Occipital lobe (tissue), 3 donors: ENCODE measurements at places on chromosomes 12 and 14.

GRCh38 chr14:20493634-20494033 is 11.7 kb upstream of the RNASE10 start:
- no peak for DNase-seq

- DNase-seq = no peak
These were observed 1.9 kb downstream of the ARHGDIB start for GRCh38 chr12:14959463-14959862.

- no peak for DNase-seq
These were observed 1.6 kb downstream of the PAPLN start for GRCh38 chr14:73238941-73239340.

GRCh38 chr14:87331991-87332390 is 661.0 kb downstream of the GALC start:
- no peak for DNase-seq

DNA sequence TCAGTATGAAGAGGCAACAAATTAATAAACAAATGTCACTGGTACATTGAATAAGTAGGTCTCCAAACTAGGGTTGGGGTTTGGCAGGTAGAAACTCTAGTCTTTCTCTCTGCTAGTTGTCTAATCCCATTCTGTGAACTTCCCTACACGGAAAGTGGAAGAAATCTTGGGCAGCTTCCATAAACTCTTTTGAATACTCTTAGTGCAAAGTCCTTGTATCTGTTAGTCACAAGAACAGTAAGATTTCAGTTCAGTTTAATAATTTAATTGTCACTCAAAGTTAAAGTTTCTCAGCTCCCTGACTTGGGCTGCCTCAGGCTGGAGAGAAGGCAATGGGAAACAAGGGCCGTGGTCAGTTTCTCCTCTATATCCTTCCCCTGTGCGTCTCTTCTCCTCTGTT is 135.4 kb upstream of the MDM1 start:
- DNase-seq = no peak

DNA sequence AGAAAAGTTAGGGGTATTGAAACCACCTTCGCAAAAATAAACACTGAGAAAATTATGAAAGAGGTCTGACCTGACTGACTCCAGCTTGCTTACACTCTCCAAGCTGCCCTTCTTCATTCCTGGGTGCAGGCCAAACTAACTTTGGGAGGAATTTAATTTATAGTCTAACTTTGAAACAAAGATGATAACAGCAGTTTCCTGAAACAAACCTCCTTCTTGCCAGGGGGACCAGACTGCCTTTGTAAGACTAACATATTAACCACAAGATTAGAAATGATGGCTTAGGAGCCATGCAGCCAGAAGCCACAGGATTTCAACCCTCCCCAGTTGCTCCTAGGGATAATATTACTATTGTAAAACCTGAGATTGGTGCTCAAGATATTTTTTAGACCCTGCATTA is 13.8 kb upstream of the EEA1 start:
- no peak for DNase-seq

DNA sequence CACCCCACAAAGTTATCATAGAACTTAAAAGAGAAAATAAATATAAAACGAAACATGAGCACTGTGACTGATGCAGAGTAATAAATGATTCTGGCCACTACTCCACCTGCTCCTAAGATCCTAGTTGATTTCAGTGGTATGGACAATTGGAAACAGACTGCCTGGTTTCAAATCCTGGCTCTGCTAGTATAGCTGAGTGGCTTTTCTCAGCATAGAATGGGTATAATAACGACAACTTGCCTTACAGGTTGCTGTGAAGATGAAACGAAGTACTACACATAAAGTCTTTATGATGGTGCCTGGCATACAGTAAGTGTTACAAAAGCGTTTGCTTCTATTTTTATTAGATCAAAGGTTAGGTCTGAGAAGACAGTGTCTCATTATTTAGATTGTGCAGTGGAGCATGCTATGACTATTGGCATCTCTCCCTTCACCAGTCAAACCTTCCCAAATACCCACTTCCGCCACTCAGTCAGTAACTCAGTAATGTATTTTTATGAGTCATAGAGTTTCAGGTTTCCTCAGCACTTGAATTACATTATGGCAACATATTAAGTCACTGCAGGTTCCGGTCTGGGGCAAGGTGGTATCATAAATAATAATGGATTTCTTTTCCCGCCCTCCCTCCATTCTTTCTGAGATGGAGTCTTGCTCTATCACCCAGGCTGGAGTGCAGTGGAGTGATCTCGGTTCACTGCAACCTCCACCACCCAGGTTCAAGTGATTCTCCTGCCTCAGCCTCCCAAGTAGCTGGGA is 29.7 kb upstream of the NR2C1 start:
- DNase-seq = no peak

DNA sequence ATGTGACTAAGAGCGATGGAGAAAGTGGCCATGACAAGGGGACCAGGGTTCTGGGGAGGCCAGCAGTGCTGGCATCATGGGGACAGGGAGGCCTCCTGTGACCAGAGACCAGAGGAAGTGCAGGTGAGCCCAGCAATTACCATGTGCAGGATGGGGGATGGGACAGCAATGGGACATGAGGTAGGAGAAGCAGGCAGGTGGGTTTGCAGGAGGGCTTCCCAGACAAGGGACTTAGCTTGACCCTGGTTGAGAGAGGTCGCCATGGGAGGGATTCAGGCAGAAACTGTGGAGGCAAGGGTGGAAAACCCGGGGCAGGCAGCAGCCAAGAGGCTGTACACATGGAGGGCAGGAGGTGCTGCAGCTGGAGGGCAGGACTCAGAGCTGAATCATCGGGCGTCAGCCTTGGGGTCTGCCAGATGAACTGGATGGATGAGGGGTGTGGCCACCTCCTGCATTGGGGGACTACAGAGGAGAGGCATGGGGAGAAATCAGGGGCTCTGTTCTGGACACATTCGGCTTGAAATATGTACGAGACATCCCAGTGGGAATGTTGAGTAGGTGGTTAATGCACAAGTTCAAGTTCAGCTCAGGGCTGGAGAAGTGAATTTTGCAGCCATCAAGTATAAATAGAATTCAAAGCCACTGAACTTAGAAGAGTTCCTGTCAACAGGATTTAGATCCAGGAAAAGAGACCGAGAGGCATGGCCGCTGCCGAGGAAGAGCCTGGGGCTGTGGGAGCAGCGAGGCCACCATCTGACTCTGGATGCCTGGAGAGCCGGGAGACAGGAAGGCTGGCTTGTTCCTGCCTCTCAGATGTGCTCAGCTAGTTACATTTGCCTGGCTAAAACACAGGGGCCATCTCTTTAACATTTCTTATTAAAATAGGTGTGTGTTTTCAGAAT is 36.6 kb downstream of the SFSWAP start:
- no peak for DNase-seq

DNA sequence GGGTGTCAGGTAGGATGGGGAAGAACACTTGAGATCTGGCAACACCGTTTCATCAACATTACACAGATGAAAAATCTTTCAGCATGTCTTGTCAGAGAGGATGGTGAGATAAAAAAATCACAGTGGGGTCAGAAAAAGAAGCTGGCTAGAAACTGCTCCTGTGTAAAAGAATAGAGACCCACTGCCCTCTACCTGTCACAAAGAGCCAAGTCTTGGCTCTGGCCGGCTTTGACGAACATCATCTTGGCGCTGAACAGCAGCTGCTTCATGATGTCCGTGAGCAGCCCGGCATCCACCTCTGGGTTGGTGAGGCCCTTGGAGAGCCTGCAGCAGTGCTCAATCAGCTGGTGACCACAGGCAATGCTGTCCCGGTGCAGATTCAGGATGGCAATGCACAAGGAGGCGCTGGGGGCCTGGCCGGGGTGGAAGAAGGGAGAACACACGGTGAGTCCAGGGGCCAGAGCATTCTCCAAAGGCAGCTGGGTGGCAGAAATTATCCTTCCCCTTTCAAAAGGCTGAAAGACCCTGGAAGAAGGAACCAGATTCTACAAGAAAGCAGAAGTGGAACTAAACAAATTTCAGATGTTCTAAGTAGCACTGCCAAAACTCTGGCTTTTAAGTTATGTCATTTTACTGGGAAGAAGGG is 50.2 kb downstream of the ZFYVE26 start:
- no peak for DNase-seq

- DNase-seq = no peak
These were observed 32.2 kb downstream of the SUSD6 start for GRCh38 chr14:69643430-69644200.

- DNase-seq = no peak
These were observed 43.4 kb downstream of the RAD52 start for GRCh38 chr12:906062-906585.
